SK-MEL-5 (cell line): ENCODE measurements at places on chromosomes 1 and 21.
A peak's percentile ranks its signal among the peaks of the same experiment; 100 is the strongest.

GRCh38 chr21:42923553-42924432, 1.6 kb downstream of the ERVH48-1 start:
- peak; percentile 90 for DNase-seq

- DNase-seq, result no peak
Observed at GRCh38 chr1:202967684-202968281, 726 bp upstream of the CYB5R1 start.

DNA sequence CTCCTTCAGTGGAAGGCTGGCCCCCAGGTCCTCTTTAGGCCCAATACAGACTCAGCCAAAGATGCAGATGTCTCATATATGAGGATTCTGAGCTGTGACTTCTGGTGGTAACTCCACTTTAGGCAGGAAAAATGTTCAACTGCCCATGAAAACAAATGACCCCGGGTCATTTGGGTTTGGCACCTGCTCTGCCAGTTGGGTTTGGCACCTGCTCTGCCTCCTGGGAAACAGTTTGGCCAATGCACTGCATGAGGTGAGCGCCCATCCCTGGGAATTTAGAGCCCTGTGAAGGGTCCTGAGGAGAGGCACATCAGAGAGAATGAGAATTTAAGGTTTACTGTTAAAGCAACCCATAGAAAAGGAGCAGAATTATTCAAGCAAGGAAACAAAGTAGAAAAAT, 45.3 kb downstream of the B3GALT5 start:
- no peak for DNase-seq

DNA sequence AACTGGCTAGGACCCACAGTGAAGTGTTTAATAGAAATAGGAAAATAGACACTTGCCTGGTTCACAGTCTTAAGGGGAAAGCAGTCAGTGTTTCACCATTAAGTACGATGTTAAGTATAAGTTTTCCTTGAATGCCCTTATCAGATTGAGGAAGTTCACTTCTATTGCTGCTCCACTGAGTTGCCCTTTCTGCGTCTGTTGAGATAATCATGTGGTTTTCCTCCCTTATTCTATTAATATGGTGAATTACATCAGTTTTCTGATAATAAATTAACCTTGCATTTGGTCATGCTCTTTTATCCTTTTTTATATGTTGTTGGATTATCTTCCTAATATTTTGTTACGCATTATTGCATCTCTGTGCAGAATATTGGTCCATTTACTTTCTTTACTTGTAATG, 21.4 kb downstream of the UTS2 start:
- DNase-seq, result no peak

- DNase-seq, result no peak
Observed at GRCh38 chr1:6330410-6330911, 63.1 kb downstream of the ACOT7 start.

DNA sequence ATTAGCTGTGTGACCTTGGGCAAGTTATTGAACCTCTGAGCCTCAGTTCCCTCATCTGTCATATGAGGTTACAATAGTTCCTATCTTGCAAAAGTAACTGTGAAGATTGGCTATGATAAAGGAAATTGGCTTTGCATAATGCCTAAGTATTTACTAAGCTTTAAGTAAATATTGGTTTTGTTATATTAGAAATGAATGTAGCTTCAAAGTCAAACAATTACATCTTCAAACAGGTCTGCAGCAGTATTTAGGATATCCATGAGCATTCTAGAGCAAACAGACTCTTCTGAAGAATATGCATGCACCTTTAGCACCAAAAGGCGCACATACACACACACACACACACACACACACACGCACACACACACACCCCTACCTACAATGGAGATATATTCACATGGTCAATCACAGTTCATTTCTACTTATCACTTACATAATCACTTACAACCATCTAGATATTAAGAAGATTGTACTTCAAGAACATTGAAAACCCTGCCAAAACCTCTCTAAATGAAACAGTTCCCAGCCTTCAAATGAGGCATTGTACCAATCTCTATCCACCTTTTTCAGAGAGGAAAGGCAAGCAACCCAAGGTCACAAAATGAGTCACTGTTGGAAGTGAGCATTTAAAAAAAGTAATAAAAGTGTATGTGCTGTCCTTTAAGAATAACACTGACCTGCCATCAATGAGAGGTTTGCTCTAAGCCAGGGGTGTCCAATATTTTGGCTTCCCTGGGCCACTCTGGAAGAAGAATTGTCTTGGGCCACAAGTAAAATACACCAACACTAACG, 13.4 kb upstream of the FAM43B start:
- no peak for DNase-seq

DNA sequence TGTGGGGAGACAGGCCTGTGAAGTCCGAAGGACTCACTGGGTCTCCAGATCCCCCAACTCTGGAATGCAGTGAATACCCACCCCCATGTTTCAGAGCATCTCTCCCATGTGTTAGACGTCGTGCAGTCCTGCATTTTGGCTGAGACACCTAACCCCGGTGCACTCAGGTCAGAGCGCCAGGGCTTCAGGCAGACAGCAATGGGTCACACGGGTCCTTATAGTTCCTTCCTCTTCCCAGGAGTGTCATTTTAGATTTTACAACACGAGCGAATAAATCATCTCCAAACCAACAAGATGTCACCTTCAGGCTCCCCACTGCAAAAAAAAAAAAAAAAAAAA, 5.1 kb downstream of the PRRX1 start:
- DNase-seq, result no peak

GRCh38 chr21:20802201-20802600, 196.0 kb upstream of the NCAM2 start:
- DNase-seq, result no peak

DNA sequence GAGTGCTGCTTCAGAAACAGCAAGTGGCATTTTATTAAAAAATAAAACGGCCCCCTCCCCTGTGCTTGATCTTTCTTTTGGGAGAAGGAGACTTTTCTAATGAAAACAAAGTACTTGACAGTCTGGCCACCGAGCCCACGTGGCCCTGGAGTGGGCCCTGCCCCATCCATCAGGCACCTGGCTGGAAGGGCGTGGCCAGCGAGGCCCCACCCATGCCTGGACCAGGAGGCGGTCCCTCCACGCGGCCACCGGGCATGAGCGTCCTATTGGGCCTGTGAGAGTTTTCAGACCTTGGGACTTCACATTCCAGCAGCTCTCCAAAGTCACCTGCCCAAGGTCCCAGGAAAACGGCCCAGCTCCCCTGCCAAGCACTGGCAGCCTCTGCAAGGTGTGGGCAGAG, 144.7 kb downstream of the CASZ1 start:
- DNase-seq, result no peak

- no peak for DNase-seq
Observed at GRCh38 chr1:171995573-171995972, 154.3 kb downstream of the DNM3 start.

GRCh38 chr1:113040041-113040440, 33.0 kb upstream of the LRIG2 start:
- no peak for DNase-seq

GRCh38 chr1:119449971-119450370, 35.0 kb downstream of the HSD3B2 start:
- peak; percentile 47 for DNase-seq

DNA sequence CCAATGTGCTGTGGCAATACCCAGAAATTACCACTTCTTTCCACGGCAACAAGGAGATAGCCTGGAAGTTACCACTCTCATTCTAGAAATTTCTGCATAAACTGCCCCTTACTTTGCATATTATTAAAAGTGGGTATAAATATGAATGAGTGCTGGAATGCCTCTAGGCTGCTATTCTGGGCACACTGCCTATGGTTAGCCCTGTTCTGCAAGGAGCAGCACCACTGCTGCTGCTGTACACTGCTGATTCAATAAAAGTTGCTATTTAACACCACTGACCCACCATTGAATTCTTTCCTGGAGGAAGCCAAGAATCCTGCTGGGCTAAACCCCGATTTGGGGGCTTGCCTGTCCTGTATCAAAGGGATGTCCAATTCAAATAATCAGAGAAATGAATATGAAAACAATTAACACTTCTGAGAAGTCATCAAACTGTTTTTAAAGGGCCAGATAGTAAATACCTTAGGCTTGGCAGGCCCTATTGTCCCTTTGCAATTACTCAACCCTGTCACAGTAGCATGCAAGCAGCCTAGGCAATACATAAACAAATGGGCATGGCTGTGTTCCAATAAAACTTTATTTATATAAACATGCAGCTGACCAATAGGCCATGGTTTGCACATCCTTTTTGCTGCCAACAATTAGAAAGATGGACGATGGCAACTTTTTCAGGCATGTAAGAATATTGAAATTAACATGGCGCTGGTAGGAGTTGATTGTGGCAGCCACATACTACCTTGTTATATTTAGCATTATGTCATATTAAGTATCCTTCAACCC, 369.4 kb upstream of the B3GALT2 start:
- DNase-seq, result no peak

DNA sequence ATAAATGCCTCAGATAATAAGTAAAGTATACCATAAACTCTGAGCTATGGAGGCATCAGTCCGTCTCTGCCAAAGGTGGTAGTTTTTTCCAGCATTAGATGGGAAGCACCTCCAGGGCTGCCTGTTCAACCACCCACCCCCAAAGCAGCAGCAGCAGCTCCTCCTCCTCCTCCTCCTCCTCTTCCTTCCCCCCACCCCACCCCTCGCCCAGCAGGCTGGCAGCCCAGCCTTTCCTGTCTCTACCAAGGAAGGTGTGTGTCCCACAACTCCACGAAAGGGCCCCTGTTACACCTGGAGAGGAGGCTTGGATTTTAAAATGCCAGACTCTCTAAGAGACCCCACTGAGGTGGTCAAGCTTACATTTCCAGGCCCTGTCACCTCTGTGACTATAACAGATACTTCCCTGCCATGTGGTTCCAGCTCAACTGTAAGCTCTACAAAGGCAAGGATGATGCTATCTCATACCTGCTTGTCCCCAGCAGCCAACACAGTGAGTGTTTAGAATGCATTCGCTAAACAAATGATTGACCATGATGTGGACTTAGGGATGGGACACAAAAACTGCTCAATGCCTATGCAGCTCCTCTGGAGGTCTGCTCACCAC, 76.7 kb downstream of the GFI1 start:
- DNase-seq, result no peak

DNA sequence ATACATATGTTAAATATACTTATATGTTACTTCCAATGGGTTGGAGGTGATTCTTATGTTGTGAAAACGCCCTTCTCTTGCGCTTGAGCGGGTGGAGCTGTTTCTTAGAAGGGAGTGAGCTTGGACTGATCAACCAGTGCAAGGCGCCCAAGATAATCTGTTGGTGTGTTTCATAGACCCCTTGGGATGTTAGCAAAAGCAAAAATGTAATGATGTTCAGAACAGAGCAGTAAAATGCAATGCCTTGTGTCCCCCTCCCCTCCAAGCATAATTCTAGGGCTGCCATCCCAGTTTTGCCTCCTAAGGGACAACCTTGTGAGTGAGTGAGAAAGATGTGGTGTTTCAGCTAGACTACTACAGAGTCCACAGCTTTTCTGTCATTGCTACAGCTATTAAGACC, 6.2 kb upstream of the CD34 start:
- no peak for DNase-seq

GRCh38 chr1:181647314-181648035, 164.2 kb downstream of the CACNA1E start:
- peak; percentile 26 for DNase-seq

GRCh38 chr1:115809847-115810246, 31.1 kb downstream of the NHLH2 start:
- DNase-seq, result no peak

DNA sequence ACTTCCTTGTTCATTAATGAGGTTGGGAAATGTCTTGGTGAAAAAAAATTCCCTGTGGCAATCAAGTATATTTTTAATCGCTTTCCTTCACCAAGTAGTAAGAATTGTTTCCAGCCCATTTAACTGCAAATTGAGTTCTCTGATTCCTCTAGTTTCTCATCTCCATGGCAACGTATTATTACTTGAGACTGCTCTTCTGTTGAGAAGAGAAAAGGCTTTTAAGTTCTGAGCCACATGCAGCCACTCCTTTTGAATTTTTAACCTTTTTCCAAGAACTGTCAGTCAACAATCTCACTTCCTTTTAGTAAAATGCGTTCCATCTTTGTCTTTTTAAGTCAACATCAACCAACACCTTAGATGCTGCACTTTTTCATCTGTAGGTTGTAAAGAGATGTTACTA, 75.7 kb upstream of the KIAA1614 start:
- no peak for DNase-seq

DNA sequence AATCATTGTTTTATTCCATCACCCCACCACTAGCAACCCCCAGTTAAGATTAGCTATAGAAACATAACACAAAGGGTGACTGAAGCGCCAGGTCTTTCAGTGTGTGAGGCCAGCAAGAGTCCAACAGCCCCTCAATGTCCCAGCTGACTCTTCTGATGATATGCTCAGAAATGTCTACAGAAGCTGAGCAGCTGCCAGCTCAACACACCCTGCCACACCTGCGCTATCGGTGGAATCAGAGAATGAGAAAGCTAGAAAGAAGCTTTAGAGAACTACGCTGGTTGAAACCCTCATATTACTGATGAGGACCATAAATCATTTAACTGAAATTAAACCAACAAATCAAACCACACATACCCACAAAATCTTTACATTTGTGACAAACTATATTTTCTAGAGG, 116.2 kb downstream of the SLC45A1 start:
- no peak for DNase-seq

GRCh38 chr21:38780879-38781278, 24.9 kb upstream of the ETS2 start:
- DNase-seq, result no peak

DNA sequence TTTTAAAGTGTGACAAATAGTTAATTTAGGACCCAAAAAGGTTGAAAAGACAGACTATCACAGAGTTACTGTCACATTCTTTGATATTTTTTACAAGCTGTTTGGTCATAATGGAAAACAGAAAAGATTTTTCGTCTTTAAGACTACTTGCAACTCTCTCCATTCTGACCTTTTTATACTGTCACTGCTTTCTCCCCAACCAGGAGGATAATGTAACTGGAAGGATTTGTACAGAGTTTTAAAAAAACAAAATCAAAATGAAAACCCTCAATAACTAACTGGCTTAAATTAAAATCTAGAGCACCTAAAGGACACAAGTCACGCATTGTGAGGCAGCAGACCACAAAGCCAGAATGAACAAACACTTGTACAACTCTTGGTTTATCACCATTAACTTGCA, 257.7 kb downstream of the FAF1 start:
- DNase-seq, result no peak

DNA sequence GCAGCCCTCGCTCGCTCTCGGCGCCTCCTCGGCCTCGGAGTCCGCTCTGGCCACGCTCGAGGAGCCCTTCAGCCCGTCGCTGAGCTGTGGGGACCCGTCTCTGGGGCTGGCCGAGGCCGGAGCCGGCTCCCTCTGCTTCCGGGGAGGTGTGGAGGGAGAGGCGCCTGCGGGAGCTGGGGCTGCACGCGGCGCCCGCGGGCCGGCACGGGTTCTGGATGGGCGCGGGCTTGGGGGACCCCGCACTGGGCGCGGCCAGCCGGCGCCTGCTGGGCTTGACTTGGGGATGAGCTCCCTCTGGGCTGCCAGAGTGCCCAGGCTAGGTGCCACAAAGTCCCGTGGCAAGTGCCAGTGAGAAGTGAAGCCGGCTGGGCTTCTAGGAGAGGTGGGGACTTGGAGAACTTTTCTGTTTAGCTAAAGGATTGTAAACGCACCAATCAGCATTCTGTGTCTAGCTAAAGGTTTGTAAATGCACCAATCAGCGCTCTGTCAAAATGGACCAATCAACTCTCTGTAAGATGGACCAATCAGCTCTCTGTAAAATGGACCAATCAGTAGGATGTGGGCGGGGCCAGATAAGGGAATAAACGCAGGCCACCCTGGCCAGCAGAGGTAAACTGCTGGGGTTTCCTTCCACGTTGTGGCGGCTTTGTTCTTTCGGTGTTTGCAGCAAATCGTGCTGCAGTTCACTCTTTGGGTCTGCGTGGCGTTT, 20.2 kb downstream of the EXOC8 start:
- no peak for DNase-seq

- DNase-seq, result no peak
Observed at GRCh38 chr1:178434899-178435435, 61.8 kb downstream of the CLEC20A start.

- no peak for DNase-seq
Observed at GRCh38 chr1:243507672-243508302, 251.9 kb downstream of the SDCCAG8 start.
